Pulmonary artery endothelial cell (primary cell): ENCODE measurements at places on chromosomes 11 and 22. TPM values are rescaled to one million over a fixed set of nuclear protein-coding genes. Genes with fewer than 3 reads are reported as not detected.

Gene LRRC74B
- not detected in 2 replicates for total RNA-seq

Gene MTMR3
- 21.4 and 31.0 TPM in 2 replicates for total RNA-seq

Gene KDM2A
- total RNA-seq = 33.0 and 49.2 TPM in 2 replicates

Gene CCDC81
- total RNA-seq = 0.53 and 0.60 TPM in 2 replicates

Gene OR51S1
- total RNA-seq = not detected in 2 replicates

Gene OR2D2
- 0.07 and 0.18 TPM in 2 replicates for total RNA-seq

Gene DEPDC7
- total RNA-seq = 0.13 and 0.35 TPM in 2 replicates

Gene APLNR
- not detected in 2 replicates for total RNA-seq

Gene BBS1
- 17.4 and 27.7 TPM in 2 replicates for total RNA-seq

Gene EFEMP2
- total RNA-seq = 23.9 and 32.8 TPM in 2 replicates

Gene TRIM6
- total RNA-seq = 2.0 TPM in 2 replicates

Gene GGTLC3
- not detected in 2 replicates for total RNA-seq

Gene TMEM121B
- 0.04 and 0.20 TPM in 2 replicates for total RNA-seq

Gene ACR
- 0.13 TPM in 1 of 2 replicates, not detected in the other for total RNA-seq

Gene MYOD1
- total RNA-seq = not detected in 2 replicates

Gene OR4D5
- not detected in 2 replicates for total RNA-seq

Gene FGF19
- not detected in 2 replicates for total RNA-seq

Gene PHOX2A
- not detected in 2 replicates for total RNA-seq

Gene LINC01488
- not detected in 2 replicates for total RNA-seq

Gene GDPD4
- not detected in 2 replicates for total RNA-seq

Gene TNNT3
- not detected in 2 replicates for total RNA-seq

Gene ENTHD1
- total RNA-seq = not detected in 2 replicates
